ENCODE measurements at places on chromosomes 5 and 9.

GRCh38 chr5:106780355-106780754 lies 890.4 kb downstream of the EFNA5 start:
- no peak for DNase-seq

GRCh38 chr5:134494780-134495179 lies 30.7 kb upstream of the JADE2 start:
- DNase-seq: no peak

DNA sequence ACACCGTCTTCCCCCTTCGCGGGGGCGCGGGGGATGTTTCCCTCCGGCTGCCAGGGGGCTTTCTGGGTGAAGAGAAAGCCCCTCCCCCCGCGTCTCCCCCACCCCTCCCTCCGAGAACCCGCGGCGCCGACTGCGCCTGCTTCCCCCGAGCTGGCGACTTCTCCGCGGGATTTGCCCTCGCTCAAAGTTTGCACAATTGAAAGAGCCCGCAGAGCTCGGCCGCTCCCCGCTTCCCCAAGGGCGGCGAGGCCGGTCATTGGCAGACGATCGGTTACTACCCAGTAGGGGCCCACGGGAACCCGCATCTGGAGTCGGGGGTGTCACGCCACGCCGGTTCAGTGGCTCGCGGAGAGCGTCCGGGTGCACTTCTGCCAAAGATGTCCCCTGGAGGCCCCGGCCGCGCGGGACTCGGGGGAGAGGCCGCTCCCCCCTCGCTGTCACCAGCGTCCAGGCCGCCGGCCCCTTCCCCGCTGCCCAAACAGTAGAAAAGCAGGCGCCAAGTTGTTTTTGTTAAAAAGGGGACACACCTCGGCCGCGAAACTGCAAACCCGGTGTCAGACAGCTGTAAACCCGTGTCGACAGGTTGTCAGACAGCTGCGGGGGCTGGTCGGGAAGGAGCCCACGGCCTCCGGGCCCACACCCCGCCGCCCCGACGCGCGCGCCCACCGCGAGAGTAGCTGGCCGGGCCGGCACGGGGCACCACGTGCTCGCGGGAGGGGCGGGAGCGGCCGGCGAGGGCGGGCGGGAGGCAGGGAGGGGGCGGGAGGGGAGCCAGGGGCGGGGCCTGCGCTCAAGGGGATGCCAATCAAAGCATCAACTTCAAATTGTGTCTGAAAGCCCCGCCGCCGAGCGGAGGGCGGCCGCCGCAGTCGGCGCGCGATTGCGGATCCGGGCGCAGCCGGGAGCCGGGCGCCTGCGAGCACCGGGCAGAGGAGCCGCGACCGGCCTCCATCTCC lies at the start of gene IRX1:
Gene IRX1 (plus strand): TSS at position 827 of the 956 bp plus-strand sequence. CDS start 274 bp downstream, outside the sequence.
- no peak for DNase-seq

GRCh38 chr9:124040935-124041816 lies 29.6 kb downstream of the LHX2 start:
- no peak for DNase-seq

- no peak for DNase-seq
Measured at GRCh38 chr9:111948951-111949350, 52.3 kb downstream of the UGCG start.

DNA sequence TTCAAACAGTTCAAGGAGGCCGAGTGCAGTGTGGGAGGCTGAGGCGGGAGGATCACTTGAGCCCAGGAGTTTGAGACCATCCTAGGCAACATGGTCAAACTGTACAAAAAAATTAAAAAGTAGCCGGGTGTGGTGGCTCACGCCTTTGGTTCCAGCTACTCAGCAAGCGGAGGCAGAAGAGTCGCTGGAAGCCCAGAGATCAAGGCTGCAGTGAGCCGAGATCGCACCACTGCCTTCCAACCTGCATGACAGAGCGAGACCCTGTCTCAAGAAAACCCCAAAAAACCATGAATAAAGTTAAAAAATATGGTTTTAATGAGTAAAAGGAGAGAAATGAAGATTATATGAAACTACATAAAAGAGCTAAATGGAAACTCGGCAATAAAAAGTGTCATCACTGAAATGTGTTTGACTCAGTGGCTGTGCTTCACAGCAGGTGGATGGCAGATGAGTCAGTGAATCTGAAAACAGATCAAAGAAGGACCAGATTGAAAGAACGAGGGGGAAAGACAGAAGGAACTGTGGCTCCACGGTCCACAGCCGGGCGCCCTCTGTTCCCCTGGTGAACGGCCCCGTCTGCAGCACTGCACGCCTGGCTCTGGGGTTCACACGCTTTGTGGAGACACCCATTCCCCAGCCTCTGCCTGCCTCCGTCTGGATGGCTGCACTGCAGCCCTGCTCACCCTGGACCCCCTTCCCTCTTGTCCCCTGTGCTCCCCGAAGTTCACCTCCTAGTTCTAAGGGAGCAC lies 25.1 kb downstream of the EXD3 start:
- DNase-seq: no peak

- no peak for DNase-seq
Measured at GRCh38 chr5:159178978-159179377, 30.4 kb downstream of the RNF145 start.

- DNase-seq: peak; percentile 70
Measured at GRCh38 chr5:140113180-140113698, 670 bp upstream of the PURA start.

GRCh38 chr5:28313321-28313951 lies 1275.0 kb upstream of the CDH9 start:
- DNase-seq: no peak

GRCh38 chr5:69167493-69167855 lies 524 bp downstream of the CCNB1 start:
- no peak for DNase-seq

GRCh38 chr9:130106860-130107233 lies 53.1 kb downstream of the GPR107 start:
- DNase-seq: no peak

DNA sequence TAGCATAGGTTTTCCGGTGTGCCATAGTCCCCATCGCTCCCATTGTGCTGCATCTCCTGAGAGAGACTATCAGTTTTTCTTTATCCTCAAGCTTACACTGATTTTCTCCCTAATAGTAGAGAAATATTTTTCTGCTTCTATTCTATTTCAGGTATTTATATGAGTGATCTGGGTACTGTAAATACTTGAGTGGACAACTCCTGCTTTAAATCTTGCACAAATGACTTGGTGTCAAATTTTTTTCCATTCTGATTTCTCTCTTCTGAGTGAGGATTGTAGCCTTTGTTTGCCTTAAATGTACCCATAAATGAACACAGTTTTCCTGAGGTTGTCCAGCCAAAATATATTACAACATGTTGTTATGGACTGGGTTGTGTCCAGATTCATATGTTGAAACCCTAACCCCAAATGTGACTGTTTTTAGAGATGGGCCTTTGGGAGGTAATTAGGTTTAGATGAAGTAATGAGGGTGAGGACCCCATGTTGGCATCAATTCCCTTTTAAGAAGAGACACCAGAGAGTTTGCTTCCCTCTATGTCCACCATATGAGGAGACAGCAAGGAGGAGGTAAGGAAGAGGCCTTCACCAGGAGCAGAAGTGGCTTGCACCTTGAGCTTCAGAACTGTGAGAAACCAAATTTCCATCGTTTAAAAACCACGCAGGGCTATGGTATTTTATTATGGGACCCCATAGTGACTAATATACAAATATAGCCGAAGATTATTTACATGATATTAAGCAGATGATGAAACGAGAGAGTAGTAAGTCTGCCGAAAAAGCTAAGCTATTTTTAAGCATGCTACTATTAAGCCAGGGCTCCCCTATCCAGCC lies 336.4 kb upstream of the MPDZ start:
- no peak for DNase-seq

- no peak for DNase-seq
Measured at GRCh38 chr9:110958847-110959246, 79.4 kb downstream of the LPAR1 start.

- no peak for DNase-seq
Measured at GRCh38 chr9:78295731-78296130, 1.2 kb upstream of the PSAT1 start.

DNA sequence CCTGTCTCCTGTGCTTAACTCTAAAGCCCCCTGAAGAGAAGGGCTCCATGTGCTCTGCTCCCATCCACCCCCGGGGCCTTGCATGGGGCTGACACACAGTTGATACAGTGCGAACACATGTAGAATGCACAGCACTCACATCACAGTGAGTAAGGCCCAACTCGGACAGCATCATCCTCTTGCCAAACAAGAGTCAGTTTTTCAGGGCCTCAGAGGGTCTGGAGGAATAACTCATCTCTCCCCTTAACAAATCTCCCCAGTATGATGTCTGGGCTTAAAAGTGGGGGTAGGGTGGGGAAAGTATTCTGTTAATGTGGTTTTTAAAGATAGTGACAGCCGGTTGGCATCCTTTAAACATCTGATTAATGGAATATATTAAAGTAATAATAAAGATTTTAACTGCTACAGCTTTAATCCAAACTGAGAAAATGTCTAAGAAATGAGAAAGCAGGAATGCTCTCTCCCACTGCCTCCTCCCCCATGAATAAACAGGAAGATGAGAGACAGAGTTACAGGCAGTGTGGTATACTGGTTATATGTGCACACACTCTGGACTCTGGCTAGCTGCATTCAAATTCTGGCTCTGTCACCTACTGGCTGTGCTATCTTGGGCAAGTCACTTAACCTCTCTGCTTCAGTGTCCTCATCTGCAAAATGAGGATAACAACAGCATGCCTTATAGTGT lies 22.5 kb downstream of the APBA1 start:
- no peak for DNase-seq

GRCh38 chr9:86434039-86434726 lies 80.0 kb upstream of the TUT7 start:
- no peak for DNase-seq

GRCh38 chr9:135484460-135485277 lies 5.1 kb downstream of the PPP1R26 start:
- DNase-seq: no peak

DNA sequence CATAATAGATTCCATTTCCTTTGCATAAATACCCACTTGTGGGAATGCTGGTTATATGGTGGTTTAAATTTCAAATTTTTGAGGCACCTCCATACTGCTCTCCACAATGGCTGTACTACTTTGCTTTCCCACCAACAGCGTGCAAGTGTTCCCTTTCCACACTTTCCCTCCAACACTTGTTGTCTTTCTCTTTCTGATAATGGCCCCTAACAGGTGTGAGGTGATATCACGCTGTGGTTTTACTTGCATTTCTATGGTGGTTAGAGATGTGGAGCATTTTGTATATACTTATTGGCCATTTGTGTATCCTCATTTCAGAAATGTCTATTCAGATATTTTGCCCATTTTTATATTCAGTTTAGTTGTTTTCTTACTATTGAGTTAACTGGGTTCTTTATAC lies 34.6 kb downstream of the CTSL start:
- no peak for DNase-seq

- no peak for DNase-seq
Measured at GRCh38 chr5:170121321-170121720, 15.6 kb downstream of the FOXI1 start.

GRCh38 chr5:91145333-91145620 lies 237.8 kb downstream of the ARRDC3 start:
- DNase-seq: no peak

DNA sequence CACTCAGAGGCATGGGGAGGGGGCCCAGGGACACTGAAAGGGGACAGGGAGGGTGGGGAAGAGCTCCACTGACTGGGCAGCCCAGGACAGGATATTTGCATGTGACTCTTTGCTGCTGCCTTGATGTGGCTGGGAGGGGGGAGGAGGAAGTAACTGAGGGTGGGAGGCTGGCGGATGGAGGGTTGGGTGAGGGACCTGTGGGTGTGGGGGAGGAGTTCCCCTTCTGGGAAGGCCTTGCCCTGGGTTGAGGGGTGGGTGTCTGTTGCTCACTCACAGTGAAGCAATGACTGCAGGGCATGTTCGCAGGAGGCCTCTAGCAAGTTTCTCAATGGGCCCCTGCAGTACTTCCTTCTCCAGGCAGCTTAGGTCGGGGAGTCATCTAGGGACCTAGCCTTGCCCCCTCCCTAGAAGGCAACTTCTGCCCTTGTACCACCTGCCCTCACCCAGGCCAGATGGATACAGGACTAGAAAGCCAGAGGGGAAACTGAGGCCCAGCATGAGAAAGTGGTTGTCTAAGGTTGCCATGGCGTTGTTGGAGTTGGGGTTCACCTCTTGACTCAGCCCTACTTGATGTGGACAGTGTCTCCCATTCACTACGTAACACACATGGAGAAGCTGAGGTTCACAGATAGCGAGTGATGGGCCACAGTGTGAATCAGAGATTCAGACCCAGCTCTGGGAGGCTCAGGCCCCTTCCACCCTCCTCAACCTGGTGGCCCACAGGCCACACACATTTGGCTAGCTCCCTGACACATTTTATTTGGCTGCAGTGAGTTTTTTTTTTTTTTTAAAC lies 3.0 kb downstream of the GRK6 start:
- DNase-seq: no peak

DNA sequence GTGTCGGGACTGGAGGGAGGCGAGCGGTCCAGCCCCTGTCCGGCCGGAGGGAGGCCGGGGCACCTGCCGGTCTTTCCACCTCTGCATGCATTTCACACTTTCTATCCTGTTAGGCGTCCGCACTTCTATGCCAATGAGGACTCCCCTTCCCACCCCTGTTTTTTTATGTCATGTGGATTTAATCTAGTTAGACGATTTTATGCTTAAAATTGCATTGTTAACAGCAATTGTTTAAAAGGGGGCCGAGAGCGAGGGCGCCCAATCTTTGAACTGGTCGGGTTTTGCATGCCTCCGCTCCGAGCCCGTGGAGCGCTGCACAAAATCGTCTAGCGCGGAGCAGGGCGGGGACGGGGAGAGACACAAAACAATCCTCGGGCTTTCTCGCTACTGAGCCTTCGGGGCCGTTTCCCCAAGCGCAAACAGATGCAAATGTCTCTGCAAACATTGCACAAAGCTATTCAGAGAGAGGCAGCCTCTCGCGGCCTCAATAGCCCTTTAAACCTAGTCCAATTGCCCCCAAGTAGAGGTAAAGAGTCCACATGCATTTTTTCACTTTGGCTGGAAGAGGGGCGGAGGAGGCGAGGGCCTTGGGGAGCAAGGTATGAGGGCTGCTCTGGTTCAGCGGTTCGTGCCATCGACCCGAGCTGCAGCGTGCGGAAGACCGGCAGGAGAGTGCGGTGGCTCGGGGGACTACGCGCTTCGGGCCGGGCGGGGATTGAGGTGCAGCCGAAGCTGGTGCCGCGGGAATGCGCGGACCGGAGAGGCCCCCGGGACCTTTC lies 37.5 kb upstream of the TIFAB start:
- DNase-seq: peak; percentile 62

GRCh38 chr5:145473042-145473642 lies 362.0 kb downstream of the PRELID2 start:
- no peak for DNase-seq

- no peak for DNase-seq
Measured at GRCh38 chr5:158947846-158948245, 151.9 kb downstream of the EBF1 start.

GRCh38 chr9:131867611-131868192 lies 127.8 kb upstream of the RAPGEF1 start:
- no peak for DNase-seq
